Stimulated activated CD4-positive, alpha-beta T cell treated with anti-CD3 and anti-CD28 coated beads, Interleukin-2, amount 100 ng/mL, for 4 hours (primary cell): ENCODE measurements at places on chromosomes 5 and 9.

GRCh38 chr9:690517-691111 is 150.9 kb upstream of the DMRT1 start:
- no peak for DNase-seq

- no peak for DNase-seq
These were observed 8.2 kb upstream of the ELL2 start for GRCh38 chr5:95969651-95970358.

- no peak for DNase-seq
These were observed 410.6 kb downstream of the PSAT1 start for GRCh38 chr9:78707481-78707991.

DNA sequence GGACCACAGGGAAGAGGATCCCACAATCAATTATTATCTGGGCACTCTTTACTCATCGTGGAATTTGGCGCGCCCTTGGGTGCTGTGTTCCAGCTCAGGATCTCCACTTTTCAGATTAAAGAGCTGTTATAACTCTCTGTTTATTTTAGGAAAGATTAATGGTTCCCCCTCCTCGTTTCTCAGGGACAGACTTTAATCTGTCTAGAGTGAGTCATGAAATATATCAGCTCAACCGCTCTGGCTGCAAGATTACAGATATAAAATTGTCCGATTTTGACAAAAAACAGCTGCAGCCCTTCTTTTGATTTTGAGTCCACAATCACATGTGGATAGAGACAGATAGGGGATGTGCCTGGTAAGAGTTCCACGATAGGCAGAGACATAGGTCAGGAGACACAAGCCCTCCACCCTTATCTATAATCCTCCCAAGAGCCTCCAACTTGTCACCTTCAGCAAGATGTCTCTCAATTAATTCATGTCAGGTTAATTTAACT is 77.6 kb upstream of the ANKRD55 start:
- DNase-seq = no peak

GRCh38 chr9:95574176-95574575 is 57.4 kb upstream of the PTCH1 start:
- DNase-seq = no peak

- no peak for DNase-seq
These were observed 43.7 kb downstream of the FBXO38 start for GRCh38 chr5:148427370-148428042.

DNA sequence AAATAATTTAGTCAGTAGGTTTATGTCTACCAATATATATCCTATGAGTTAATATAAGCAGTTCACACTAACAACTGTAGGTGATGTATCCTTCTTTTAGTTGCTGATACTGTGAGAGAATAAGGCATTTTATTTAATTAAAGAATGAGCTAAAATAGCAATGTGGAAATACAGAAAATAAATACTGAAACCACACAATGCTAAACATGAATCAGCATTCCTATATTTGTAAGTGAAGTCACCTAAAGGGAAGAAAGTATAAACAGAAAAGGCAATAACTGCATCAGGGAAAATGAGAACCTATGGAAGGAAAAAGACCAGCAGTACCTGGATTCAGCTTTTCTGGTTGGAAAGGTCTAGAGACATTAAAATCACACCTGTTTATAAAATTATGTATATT is 336.0 kb downstream of the PDE4D start:
- no peak for DNase-seq

DNA sequence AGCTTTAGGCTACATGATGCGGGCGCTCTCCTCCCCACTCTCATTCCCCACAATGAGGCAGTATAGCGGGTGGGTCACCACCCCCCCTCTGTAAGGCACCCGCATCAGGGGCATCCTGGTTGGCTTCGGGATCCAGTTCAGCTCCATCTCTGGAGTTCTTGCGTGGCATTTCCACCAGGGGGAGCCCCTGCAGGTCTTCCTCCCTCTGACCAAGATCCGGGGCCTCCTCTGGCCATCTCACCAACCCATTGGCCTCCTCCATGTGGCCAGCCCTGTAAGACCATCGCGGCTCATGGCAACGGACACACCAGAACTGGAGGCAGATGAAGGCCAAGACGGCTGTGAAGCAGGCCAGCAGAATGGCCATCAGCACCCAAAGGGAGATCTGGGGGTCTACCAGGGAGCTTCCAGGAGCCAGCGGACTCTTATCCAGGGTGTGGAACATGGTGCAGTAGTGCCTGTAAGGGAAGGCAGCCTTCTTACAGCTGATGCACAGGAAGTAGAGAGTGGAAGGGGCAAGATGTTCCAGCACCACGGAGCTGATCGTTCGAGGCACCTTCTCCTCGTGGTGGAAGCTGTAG is 77.0 kb downstream of the CYFIP2 start:
- DNase-seq = no peak

GRCh38 chr5:123659011-123659410 is 147.0 kb downstream of the CSNK1G3 start:
- DNase-seq = no peak

- no peak for DNase-seq
These were observed 98.7 kb upstream of the MPDZ start for GRCh38 chr9:13378154-13378553.

- DNase-seq = no peak
These were observed 28.3 kb upstream of the CRB2 start for GRCh38 chr9:123327697-123328100.

- no peak for DNase-seq
These were observed 142.0 kb downstream of the ZCCHC7 start for GRCh38 chr9:37262410-37262809.

GRCh38 chr9:113205432-113205831 is 15.6 kb downstream of the FKBP15 start:
- no peak for DNase-seq

- DNase-seq = no peak
These were observed 69.5 kb downstream of the ZNF354C start for GRCh38 chr5:179129607-179130071.

DNA sequence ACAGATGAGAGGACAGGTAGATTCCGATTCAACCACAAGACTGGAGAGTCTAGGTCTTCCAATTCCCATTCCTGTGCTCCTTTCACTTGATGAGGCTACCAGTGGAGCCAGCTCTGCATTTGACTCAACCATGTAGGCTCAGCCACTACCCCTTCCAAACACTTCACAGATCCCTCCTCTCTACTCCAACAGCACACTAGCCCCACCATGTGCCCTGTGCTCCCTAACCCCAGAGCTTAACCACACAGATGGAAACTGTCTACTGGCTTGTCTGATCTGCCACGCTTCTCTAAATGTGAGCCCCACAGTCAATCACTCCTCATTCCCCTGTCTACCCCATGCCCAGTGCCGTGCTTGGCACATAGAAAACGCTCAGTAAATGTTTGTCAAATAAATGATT is 508.2 kb downstream of the CDK5RAP2 start:
- DNase-seq = no peak
